Activated naive CD4-positive, alpha-beta T cell treated with Interleukin-2 at 50 U/mL for 16 hours (primary cell): ENCODE measurements at places on chromosomes 5 and 9.

- peak; percentile 28 for DNase-seq
These were observed 244.7 kb downstream of the PIK3R1 start for GRCh38 chr5:68460147-68460798.

DNA sequence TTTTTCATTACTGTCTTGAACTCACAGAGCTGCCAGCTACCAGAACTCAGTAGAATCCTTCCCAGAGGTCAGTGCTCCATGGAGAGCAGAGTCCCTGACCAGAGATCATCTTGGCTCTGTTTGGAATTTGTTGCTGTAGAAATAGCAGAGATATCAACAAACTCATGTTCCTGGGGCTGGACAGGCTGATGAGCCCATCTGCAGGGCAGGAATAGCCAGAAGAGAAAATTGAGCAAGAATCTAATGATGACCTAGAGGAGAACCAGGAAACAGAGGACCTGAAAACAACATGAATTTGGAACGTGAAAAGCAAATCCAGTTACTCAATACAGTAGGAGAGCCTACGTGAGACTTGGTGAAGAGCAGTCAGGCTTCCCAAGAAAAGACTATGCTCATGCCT, 437.8 kb downstream of the PLK2 start:
- no peak for DNase-seq

DNA sequence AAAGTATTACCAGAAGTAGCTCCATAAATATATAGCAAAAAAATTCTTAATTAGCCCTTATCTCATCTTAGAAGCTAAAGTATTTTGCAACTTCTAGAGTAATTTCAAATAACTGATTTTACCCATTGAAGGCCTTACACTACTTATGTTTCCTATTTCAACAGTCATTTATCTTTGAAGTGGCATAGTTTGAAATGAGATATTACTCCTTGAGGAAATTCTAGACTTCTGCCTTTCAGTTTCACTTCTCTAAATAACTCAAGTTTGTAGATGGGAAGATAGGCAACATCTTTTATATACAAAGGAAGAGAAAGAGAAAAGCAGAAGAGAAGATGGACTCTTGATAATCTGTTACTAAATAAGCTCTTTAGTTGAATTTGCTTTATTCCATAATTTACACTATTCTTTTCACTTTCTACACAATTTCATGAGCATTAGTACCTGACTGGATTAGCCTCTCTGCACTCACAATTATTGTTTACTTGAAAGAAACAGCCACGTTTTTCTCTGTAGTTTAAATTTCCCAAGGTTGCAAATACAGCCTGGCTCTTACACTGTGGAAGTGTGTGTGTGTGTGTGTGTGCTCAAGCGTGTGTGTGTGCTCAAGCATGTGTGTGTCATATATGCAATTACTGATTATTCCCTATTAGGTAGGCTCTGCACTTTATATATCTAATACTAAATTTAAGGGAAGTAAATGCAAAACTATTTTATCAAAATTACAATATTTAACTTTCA, 60.6 kb upstream of the EMB start:
- no peak for DNase-seq

DNA sequence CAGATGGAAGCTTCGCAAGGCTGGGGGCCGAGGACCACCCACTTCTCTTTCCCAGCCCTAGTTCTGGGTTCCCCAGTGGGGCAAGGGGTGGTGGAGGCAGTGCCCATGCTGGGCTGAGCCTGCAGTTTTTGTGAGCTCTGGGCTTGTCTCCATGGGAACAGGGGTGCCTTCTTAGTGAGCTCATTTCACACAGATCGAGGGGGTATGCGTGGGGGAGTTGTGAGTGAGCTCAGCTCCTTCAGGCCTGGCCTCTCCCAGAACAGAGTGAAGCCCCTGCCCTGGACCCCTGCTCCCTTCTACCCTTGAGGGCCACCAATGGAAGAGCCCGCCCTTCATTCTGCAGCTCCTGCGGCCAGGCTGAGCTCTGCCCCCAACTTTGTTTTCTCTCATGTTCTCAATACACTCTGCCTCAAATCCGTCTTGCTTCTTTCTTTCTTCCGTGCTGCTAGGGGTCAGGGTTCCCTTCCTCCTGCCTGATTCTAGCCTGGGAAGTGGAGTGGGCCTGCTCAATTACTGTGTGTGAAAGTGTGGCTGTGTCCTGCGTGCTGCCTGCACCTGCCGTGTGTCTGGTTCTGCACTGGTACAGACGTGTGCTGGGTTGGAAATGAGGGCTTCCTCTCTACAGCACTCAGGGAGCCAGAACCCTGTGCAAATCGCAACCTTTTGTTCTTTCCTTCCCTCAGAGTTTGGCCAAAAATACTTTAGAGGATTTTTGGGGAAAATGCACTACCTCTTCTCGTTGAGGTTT, 9.0 kb upstream of the MYOZ3 start:
- no peak for DNase-seq

DNA sequence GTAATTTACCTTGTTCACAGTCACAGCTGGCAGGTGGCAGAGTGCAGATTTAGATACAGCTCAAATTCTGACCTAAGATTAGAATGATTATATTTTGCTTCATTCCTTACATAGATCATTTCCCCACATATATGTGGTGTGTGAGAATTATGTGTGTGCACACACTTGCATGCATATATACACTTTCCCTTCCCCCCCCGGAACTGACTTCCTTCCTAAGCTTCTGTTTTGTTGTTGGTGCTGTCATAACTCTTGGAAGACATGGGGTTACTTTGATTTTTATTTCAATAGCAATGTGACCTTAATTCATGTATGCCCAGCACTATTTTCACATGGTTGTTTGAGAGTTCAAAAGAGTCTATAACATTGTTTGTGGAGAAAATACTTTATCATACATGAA, 112.8 kb downstream of the CMYA5 start:
- DNase-seq: no peak

DNA sequence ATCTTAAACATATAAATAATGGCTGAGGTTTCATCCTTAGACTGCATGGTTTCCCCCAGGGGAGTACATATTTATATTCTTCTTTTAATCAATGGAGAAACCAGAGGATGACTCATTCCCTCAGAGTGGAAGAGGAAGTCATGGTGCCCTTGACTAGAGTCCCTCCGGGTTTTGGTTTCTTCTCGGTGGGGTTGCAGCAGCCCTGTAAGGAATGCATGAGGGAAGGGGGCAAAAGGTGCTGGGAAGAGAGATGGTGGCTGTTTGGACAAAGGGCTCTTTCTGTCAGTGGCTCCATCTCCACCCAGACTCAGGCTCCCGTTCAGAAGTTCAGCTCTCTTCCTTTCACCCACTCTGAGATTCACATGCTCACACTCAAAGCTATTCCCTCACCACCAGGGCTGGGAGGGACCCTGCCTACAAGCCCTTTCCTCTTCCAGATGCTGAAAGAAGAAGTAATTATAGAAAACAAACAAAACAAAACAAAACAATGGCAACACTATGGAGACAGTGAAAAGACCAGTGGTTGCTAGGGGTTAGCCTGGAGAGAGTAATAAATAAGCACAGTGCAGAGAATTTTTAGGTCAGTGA, 129.8 kb upstream of the IL12B start:
- no peak for DNase-seq

GRCh38 chr9:95058795-95059386, 258.6 kb downstream of the FANCC start:
- no peak for DNase-seq

DNA sequence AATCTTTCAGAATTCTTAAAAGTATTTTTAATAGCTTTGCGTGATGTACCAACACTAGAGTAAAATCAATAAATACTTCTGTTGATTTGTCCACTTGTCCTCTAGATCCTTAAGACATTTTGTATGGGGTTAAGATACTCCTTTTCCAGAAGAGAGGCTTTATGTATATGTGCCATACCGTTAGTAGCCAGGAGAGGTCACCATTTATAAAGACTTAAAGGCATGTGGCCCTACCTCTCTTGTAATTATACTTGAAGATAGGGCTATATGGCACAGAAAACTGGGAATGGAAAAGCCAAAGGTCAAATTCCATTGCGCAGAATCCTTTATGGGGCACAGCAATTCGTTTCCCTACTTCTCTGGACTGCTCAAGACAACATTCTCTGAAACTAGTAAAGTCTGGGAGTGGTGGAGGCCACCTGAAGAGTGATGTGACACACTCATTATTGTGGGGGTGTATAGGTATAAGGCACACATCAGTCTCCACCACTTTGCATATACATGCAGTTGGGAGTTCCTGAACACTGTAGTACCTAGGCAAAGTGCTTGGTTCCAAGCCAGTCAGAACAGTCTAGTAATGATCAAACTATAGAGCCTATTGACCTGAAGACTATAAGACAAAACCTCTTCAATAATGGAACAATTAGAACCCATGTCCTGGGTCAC, 140.1 kb upstream of the FBXL17 start:
- DNase-seq: no peak

GRCh38 chr9:21902136-21902535, 92.1 kb downstream of the CDKN2A start:
- no peak for DNase-seq

DNA sequence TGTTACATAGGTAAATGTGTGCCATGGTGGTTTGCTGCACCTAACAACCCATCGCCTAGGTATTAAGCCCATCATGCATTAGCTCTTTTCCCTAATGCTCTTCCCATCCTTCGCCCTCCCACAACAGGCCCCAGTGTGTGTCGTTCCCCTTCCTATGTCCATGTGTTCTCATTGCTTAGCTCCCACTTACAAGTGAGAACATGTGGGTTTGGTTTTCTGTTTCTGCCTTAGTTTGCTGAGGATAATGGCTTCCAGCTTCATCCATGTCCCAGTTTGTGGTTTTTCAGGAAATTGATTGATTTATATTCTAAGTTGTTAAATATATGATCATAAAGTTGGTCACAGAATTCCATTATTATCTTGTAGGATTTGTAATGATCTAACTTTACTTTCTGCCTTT, 85.3 kb upstream of the CAST start:
- no peak for DNase-seq

DNA sequence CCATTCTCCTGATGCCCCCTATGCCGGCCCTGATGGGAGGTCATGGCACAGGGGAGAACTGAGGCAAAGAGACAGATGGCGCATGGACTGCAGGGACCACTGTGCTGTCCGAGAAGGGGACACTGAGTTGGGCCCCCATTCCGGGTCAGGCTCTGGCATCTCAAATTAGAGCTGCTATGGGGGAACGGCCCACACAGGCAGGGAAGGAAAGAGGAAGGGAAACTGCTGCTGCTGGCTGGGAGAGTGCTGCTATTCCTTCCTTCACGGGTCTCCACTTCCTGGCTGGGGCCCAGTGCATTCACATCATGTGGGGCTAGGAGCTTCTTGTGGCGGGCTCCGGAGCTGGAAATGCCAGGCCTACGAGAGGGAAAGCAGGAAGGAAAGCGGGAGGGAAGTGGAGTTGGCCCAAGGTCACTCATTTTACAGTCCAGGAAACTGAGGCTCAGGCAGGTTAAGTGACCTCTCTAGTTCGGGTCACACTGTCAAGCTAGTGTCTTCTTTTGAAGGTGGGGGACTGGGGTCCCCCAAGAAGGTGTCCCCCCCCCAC, 1.3 kb upstream of the CARD19 start:
- DNase-seq: no peak

- no peak for DNase-seq
These were observed 706.1 kb upstream of the CDH18 start for GRCh38 chr5:20694121-20694520.

DNA sequence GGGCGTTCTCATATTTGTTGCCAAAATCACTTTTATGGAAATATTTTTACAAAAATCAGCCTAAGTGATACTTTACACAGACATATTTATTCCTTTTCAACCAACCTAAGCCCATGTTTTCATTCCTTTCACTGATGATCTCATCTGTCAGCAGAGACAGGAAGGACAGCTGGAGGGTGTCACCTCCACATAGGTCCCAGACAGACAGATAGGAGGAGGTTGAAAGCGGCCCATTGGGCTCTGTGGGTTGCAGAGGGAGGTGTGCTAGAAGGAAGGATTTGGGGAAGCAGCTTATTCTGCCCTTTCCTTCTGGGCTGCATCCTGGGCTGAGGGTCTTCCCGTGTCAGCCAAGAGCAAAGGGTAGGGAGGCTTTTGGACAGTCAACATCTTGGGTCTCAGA, 26.0 kb upstream of the SEMA4D start:
- peak; percentile 47 for DNase-seq

DNA sequence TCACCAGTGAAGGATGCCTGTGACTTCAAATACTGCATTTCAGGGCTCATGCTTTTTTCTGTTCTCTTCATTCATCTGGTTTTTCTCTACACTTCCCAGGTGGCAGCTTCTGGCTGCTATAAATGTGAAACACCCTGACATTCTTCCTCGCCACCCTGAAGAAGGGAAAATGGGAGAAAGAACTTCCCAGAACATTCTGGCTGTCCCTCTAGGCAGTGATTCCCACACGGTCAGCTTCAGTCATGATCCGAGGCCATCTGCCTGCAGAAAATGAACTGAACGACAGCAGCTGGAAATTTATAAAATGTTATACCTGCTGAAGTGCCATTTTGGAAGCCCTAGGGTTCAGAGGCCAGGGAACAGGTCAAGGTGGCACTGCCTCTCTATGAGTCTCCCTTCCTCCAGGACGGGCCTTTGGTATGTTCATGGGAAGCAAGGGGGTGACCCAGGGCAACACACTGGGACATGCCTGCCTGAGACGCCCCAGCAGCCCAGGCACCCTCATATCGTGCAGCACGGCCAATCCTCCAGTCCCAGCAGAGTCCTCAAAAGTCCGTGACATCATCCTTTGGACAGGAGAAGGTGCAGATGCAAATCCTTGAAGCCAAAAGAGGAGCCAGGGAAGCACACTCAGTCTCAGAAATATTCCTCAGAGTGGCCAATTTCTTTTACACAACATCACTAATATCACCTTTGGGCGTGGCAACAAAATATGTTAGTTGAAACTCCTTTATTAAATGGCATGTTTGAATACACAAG, 107.1 kb downstream of the SEMA5A start:
- no peak for DNase-seq

DNA sequence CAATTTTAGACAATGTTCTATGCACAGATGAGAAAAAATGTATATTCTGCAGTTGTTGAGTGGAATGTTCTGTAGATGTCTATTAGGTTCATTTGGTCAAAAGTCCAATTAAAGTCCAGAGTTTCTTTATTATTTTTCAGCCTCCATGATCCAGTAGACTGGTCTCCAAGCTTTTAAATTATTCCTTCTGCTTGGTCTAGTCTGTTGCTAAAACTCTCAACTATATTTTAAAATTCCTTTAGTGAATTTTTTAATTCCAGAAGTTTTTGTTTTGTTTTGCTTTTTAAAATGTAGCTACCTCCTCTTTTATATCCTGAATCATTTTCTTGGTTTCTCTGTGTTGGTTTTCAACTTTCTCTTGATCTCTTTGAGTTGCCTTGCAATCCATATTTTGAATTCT, 24.6 kb downstream of the SELENOP start:
- no peak for DNase-seq

- no peak for DNase-seq
These were observed 11.3 kb downstream of the C5orf15 start for GRCh38 chr5:133957080-133957479.

DNA sequence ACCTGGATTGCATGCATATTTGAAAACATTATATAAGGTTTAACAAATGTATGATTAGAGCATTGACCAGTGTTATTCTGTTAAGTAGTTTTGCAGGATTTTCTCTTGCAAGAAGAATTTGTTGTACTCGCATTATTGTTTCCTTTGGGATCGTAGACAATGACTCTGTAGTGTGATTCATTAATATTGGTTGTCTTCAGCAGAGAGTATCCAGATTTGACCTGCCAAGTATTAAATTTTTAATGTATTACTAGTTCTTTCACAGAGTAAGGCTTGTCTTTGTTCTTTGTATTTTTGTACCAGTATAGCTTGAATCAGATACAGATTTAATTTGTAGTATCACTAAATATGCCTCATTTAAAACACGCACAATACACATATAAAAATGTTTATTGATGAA, 155.0 kb downstream of the PBX3 start:
- no peak for DNase-seq

- DNase-seq: no peak
These were observed 2.0 kb downstream of the NKD2 start for GRCh38 chr5:1010641-1011046.
